Activated CD4-positive, CD25-positive, alpha-beta regulatory T cell treated with anti-CD3 and anti-CD28 coated beads, Interleukin-2, amount 50 U/mL, for 16 hours (primary cell): ENCODE measurements at places on chromosomes 7 and 10.
A peak's percentile ranks its signal among the peaks of the same experiment; 100 is the strongest.

DNA sequence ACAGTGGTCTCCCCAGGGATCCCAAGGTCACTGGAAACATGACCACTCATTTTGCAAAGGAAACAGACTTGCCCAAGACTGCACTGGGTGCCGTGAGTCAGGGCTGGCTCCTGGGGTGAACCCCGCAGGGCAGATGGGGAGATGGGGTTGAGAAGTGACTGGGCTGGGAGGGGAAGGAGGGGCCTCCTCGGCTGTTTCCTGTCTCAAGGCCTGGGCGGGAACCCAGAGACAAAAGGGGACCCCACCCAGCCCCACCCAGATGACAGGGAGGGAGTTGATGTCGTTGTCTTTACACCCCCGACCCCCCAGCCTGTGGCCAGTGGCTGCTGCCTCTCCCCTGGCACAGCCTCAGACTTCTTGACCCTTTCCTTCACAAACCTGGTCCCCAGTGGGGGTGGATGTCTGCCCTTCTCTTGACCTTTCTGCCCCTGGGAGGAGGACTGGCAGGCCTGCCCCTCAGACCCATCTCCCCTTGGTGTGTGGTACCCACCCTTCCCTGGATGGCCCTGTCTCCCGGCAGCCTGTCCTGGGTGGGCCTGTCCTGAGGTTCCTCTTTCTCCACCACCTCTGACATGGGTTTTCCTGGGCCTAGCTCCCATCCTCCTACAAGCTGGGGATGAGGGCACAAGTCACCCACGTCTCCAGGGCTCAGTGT is 1.4 kb downstream of the MYO1G start:
- DNase-seq = peak; percentile 54

DNA sequence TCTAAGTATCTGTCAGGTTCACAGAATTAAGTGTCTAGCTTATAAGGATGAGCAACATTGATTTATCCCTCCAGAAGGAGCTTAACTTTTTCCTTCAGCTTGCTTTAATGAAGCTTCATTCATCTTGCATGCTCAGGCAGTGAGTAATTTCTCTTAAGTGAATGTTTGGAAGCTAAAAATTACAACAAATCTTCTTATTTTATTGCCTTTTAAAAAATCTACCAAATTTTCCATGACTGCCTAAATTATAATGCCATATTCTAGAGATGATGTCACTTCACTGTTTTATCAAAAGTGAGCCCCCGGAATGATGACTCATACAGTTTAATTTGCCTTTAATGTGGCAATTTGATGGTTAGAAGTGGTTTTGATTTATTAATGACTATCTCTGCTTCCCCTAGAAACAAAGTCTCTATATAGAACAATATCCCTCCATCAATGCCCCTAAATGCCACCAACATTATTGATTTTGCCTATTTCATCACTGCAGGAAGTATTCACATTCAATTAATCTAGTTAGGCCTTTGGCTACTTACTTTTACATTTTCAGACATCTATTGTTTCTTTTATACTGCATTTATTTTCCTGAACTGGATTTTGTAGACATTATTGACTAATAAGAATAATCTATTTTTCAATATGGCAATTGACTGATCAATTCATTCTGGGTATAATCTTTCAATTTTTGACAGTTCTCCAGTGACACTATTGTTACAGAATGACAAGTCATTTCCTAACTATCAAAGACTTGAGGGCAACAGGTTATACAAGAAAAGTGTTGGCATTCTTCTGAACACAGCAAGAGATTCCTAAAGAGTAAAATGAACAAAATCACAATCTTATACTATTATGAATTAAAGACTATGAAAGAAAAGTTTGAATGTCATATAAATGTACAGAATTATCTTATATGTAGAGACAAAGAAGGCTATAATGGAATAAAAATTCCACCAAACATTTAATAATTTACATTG is 139.3 kb upstream of the ODAD2 start:
- no peak for DNase-seq

- no peak for DNase-seq
These were observed 5.5 kb downstream of the GSTO1 start for GRCh38 chr10:104259999-104260774.

DNA sequence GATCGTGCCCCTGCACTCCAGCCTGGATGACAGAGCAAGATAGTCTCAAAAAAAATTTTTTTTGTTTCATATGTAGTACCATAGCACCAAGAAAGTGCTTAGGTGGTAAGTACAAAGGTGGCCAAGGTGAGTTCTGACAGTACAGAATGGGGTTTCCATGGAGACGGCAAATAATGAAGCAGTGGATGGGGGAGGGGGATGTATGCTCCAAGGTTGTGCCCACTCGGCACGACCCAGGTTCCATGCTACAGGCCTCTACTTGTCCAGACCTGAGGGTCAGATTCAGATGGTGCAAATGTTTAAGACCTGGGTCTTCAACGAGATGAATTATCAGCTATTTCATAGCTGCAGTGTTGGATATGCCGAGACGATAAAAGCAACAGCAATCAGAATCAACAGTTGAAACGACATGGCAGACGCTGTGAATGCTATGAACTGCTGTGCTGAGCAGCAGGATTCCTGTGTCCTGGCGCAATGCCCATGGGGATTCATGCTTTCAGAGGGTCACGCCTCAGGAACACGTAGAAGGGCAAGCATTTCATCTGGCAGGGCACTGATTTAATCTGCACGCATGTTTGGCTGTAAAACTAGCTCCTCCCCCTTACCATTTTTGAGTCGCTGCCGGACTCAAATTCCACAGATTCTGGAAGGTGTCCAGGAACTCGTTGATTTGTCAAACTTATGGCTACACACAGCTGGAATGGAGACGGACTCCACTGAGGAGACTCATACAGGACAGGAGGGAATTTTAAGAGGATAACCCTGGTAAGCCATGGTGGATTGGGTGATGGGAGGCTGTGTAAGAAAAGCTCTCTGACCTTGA is 256.5 kb downstream of the FRMD4A start:
- DNase-seq = no peak

DNA sequence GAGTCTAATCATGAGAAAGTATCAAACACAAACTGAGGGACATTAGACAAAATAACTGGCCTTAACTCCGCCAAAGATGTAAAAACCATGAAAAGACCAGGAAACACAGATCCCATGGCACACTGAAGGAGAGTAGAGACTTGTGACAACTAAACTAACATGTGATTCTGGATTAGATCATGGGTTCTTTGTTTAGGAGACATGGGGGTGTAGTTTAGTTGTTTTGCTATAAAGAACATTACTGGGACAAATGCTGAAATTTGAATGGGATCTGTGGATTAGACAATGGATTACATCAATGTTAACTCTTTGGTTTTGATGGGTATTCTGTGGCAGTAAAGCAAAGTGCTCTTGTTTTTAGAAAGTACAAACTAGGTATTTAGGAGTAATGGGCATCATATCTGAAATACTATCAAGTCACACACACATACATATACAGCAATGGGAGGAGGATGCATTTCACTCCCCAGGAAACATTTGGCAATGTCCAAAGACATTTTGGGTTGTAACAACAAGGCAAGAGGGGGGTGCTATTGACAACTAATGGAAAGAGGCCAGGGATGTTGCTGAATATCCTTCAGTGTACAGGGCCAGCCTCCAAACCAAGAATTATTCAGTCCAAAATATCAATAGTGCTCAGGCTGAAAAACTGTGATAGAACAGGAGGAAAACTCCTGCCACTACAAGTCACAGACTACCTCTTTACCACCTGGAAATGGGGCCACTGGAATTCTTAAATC is 32.4 kb downstream of the WAPL start:
- no peak for DNase-seq

- DNase-seq = no peak
These were observed 100.7 kb downstream of the CYTH3 start for GRCh38 chr7:6171532-6172223.

DNA sequence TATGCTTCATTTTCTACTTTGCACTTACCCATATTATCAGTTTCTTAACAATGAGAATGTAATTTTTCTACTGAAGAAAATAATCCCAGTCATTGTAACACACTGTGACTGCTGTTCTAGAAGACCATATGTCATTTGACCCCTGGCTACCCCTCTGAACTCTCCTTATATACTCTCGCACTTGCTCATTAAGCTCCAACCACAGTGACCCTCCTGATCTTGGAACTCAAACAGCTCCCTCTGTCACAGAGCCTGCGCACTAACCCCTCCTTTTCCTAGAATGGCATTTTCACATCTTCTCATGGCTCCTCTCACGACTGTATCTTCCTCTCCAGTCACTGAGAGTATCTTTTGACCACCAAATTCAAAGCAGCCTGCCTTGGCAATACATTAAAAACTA is 169.7 kb downstream of the CACNA2D1 start:
- DNase-seq = no peak

- no peak for DNase-seq
These were observed 1.9 kb downstream of the VWDE start for GRCh38 chr7:12401538-12402364.

DNA sequence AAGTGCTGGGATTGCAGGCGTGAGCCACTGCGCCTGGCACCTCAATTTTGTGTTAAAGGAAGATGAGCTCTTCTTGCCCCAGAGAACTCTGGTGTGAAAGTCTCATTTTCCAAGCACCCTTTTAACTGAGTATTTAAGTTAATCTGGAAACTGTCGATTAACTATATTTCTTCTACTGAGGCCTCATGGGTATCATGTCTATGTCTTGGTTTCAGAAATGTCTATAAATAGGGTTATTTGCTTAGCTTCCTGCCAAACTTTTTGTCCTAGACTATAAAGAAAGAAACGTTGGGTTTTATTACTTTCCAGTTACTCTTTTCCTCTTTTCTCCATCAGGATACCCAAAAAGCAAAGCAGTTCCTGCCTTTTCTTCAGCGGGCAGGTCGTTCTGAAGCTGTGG is 102.4 kb downstream of the LRRC4 start:
- DNase-seq = no peak

GRCh38 chr7:29342761-29343160 is 148.2 kb downstream of the CHN2 start:
- DNase-seq = no peak

DNA sequence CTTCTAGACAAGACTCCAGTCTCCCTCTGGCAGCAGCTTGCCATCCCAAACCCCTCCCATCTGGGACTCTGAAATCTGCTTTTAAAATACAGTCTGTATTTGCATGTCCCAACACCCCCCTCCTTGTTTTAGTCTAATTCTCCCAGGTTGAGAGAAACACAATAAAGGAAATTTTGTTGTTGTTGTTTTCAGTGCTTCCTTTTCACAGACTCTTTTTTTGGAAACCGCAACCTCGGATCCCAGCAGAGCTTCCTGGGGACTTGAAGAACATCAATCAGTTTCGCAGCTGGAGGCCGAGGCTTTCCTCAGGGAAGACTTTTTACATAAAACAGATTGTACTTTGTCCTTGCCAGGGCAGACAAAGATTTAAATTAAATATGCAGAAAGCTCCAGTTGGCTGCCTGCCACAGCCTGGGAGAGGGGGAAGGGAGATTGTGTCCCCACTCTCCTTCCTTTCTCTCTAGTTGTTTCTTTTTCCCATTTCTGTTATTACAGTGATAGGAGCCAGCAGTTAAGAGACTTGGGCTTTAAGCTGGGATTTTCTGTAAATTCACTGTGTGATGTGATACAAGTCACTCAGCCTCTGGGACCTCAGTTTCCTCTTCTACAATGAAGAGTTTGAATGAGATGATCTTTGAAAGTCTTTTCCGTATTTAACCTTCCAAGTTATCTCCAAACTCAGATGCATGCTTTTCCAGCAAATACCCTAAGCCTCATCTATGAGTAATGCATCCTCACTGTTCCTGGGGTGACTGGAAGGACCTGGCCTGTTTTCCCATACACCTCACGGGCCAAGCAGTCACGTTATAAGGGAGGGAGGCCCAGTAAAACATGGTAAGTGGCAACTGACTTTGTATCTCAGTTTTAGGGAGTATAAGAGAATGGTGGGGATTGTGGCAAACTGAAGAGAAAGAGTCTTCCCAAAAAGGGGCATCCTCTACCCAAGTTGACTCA is 192.3 kb downstream of the REEP3 start:
- DNase-seq = no peak

DNA sequence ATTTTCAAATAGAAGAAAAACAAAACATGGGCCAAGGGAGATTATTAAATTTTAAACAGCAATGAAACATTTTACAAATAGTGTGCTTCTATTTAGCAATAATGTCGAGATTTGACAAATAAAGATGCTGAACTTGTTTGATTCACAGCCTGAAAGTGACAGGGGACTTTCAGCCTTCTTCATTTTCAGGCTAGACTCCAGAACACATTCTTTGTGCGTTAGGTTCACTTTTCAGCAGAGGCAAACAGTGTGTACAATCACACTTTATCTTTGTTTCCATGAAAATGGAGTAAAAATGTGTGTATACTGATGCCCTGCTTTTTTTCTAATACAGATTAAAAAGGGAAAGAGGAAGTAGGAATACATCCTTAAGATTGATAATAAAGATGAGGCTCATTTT is 35.6 kb downstream of the FAM171A1 start:
- DNase-seq = no peak

GRCh38 chr10:15472008-15472407 is 100.9 kb upstream of the FAM171A1 start:
- no peak for DNase-seq

DNA sequence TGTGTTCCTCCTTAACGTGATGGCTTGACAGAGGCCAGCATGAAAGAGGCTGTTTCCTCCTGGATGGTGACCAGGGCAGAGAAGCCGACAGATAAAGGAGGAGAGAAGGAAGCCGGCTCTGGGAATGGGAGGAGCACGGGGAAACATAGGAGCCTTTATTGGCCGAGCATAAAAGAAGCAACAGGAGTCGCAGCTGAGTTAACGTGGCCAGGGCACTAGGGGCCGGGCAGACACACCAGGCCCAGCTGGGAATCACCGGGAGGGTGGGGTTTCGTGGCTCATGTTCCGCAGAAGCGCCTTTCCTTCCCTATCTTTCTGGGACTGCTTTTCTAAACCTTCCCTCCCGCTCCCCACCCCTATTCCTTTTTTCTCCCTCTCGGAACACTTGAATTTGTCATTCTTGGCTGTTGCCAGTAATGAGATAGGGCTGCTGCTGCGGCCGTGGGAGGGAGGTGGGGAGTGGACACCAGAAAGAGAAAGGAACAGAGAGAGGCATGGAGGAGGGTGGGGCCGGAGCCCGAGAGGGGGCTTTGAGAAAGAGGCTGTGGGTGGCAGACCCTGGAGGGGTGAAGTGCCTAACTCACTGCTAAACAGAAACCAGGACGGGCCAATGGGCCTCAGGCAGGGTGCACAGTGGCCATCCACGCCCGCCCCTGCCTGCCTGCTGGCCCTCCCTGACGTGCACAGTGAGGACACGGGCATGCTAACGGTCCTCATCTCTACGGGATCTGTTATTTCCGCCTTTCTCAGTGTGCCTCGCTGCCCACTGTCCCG is 65.2 kb downstream of the COL13A1 start:
- DNase-seq = no peak

GRCh38 chr10:59258890-59259289 is 82.4 kb downstream of the PHYHIPL start:
- no peak for DNase-seq
